ENCODE measurements at places on chromosomes 16 and 17.

GRCh38 chr16:23323224-23324030 lies 21.3 kb downstream of the SCNN1B start:
- DNase-seq: no peak

GRCh38 chr17:16446338-16446983 lies 31.1 kb downstream of the TRPV2 start:
- DNase-seq: no peak

DNA sequence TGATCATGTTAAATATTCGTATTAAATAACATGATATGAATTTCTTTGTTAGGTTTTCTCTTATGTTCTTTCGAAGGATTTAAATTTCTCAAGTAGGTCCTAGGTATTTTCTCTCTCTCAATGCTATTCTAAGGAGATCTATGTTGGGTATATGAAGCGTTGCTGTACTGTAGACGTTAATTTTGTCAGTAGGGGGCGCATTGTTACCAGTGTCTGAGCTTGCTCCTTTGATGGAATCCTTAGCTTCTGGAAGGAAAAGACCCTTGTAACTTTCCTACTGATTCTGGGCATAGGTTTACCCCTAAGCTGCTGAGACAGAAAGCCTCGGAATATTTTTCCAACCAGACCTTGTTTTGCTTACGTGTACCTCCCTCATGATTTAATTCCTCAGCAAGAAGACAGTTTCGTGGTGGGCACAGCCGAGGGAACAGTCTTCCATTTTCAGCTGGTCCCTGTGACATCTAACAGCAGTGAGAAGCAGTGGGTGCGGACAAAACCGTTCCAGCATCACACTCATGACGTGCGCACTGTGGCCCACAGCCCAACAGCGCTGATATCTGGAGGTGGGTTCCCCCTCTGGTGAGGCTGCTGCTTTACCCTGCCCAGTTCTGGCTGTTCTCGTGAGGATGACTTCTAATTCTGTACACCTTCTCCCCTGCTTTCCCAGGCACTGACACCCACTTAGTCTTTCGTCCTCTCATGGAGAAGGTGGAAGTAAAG lies 17.9 kb downstream of the UTP4 start:
- DNase-seq: peak; percentile 56

- DNase-seq: no peak
Observed at GRCh38 chr17:60947100-60947499, 269.4 kb downstream of the BCAS3 start.

DNA sequence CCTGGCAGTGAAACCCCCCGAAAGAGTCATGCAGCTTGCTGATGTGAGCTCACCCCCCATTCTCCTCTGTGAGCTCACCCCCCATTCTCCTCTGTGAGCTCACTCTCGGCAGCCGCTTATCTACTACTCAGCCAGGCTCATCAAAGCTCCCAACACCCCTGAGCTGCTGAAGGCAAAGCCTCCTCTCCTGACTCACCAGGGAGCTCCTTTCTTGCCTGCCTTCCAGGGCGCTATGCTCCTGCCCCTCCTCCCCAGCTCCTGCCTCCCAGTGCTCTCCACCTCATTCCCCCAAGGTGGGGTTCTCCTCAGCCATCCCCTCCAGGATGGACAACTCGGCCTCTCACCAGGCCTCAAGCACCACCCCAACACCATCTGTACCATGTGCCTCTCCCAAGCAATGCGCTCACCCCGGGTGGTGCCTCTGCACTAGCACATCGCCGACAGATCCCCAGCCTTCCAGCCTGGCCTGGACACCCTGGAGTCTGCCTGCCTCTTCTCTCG lies 27.7 kb upstream of the FAAP100 start:
- no peak for DNase-seq

DNA sequence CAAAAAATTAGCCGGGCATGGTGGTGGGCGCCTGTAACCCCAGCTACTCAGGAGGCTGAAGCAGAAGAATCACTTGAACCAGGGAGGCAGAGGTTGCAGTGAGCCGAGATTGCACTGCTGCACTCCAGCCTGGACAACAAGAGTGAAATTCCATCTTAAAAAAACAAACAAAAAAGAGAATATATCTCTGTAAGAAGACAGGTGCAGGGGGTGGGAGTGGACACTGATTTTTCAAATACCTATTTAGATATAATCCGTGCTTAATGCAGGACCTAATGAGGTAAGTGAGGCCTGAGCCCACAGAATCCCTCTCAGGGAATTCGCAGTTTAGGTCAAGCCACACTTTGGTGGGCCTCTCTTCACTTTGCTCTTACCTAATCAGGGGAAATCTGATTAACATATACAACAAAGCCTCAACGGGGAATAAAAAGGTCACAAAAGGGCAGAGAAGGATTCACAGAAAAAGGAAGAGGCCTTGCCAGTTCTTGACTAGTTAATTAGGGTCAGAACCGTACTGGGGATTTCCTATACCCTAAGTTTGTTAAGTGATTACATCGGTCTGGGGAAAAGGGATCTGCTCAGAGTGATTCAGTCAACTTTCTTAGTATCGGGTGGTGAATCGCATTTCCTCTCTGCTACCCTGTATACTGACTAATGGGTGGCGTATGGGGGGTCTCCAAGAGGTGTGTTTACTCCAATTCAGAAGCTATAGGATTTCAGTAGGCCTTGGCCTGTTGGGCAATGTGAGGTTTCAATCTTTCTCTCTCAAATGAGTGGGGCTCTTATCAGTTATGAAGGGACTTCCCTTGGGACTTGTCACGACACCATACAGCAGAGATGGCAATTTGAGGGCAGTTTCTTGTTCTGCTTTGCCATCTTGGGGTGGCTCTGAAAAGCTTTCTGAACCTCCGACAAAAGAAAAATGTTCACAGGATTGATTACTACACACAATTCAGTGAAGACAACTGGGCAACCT lies 1.9 kb upstream of the NFAT5 start:
- peak; percentile 46 for DNase-seq

GRCh38 chr16:1257561-1258224 lies 1.8 kb downstream of the TPSD1 start:
- DNase-seq: no peak

DNA sequence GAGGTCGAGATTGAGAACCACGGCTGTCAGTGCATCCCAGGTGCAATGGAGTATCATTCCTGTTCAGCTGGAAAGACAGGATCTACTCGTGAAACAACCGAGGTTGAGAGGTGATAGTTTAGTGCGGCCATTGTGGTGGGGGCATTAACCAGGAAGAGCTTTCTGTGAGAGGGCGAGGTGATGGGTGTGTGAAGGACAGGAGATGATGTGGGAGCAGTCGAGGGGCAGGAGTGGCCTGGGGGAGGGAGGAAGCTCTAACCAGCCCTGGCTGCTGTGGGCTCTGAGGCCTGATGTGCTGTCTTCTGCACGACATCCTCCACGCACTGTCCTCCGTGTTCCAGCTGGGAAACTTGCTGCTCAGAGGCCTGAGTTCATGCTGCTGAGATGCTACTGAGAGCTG lies 22.0 kb downstream of the GOSR2 start:
- no peak for DNase-seq

DNA sequence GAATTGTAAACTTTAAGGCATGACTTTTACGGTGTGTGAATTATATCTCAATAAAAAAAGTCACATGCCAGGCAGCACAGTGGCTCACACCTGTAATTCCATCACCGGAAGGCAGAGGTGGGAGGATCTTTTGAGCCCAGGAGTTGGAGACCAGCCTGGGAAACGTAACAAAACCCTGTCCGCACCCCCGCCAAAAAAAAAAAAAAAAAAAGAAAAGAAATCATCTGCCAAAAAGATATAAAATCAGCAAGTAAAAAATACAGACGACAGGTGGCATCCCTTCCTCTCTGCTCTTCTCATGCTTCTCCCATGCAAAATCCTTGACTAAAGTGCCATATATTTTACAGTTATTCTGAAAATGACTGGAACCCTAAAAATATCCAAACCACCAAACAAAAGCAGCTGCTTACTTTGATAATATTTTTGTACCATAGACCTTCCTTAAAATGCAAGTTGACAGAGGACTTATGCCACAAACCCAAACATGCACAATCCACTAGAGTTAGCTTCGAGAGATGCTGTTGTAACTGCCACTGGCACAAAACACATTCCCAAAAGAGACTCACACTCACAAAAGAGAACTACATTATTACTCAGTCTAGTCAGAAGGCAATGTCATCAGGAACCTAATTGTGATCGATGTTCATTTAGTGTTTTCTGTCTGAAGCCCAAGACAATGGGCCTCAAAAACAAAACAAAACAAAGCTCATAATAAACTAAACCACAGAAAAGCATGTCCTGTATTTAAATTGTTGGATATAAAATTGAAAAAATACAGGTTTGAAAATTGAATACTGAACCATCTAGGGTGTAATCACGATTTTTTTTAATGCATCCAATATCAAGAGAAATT lies 2.4 kb downstream of the CRLF3 start:
- peak; percentile 9 for DNase-seq

DNA sequence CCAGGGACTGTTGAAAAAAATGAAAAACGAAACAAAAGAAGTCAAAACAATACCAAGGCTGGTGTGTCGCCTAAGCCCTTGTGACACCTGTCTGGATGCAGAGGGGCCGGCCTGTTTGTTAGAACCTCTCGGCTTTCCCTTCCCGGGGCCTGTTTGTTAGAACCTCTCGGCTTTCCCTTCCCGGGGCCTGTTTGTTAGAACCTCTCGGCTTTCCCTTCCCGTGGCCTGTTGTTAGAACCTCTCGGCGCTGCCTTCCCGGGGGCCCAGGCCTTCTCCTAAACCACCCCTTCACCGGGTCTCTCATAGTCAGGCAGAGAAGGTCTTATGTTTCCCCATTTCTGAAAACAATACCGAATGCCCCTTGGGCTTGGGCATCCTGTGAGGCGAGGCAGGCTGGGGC lies 180.0 kb downstream of the BANP start:
- DNase-seq: no peak

GRCh38 chr17:2691965-2692780 lies 19.4 kb downstream of the CLUH start:
- DNase-seq: no peak

- DNase-seq: no peak
Observed at GRCh38 chr16:70730031-70730430, 44.2 kb upstream of the MTSS2 start.

- no peak for DNase-seq
Observed at GRCh38 chr17:18191236-18191667, 7.6 kb downstream of the ALKBH5 start.

DNA sequence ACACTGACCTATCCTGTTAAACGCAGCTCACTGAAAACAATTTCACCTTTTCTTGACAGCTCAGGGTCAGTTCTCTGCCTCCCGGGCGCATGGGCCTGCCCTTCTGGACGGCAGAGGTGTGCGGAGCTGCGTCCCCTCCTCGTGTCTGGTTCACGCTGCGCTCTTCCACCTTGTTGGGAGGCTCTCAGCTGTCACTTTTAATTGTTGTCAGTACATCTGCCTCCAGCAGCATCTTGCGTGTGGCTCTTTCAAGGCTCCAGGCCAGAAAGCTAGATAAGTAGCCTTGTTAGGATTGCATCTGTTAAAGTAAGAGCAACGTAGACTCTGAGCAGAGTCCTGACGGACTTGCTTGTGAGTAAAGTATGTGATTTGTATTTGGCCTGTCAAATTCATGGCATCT lies 59.4 kb downstream of the MGAT5B start:
- no peak for DNase-seq

DNA sequence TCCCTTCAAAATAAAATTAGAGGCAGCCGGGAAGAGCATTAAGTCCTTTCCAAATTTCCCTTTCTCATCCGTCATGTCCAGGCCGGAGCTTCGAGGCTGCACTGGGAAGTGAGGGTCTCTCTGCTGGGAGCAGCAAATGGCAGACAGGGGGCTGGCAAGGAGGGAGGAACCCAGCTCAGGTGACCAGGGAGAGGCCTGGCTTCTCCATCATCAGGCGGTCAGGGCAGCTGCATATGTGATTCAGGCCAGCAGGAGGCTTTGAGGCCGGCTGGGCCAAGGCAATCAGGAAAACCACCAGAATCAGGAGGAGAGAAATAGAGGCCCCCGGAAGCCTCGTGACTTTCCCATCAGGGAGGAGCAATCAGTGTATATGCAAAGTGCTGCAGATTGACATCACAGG lies 85.0 kb upstream of the RPL38 start:
- no peak for DNase-seq

- no peak for DNase-seq
Observed at GRCh38 chr17:5809056-5809455, 224.7 kb upstream of the NLRP1 start.

- DNase-seq: no peak
Observed at GRCh38 chr17:71677439-71677838, 443.4 kb upstream of the SOX9 start.

GRCh38 chr16:25699069-25699468 lies 7.3 kb downstream of the HS3ST4 start:
- DNase-seq: no peak

DNA sequence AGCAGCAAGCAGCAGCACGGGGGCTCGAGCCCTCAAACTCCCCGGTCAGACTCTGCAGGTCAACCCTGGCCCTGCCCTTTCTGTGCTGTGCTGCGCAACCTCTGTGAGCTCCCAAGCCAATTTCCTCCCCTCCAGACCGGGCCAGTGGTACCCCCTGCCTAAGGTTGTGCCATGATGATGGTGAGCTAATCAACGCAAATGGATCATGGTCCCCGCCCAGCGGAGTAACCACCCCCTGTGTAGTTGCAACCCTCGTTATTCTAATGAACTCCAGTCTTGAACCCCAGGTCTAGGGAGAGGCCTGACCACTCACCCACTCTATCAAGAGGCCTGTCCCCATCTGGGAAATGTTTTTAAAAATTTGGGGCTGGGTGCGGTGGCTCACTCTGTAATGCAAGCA lies 201.8 kb upstream of the FOXF1 start:
- no peak for DNase-seq

- no peak for DNase-seq
Observed at GRCh38 chr16:85069171-85069570, 41.6 kb downstream of the KIAA0513 start.

- no peak for DNase-seq
Observed at GRCh38 chr17:37820995-37821713, 76.3 kb upstream of the HNF1B start.

- DNase-seq: no peak
Observed at GRCh38 chr17:73338050-73338521, 26.3 kb upstream of the CDC42EP4 start.

- no peak for DNase-seq
Observed at GRCh38 chr16:27465483-27465879, 63.5 kb downstream of the IL21R start.

DNA sequence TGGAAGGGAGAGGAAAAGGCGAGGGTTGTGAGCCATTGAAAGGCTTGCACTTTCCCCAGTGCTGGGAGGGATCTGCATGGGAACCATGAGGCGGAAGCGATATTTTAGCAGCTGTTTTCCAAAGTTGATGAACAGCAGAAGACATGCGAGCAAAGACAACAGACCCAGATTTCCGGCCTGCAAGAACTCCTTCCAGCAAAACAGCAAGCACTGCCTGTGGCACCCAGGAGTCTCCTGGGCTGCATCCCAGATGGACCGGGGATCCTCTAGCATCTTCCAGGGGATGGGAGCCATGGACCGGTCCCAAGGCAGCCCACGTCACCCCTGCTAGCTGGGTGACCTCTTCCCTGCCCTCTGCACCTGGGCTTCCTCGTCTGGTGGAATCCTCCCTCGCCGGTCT lies 162.8 kb downstream of the IRF8 start:
- no peak for DNase-seq

DNA sequence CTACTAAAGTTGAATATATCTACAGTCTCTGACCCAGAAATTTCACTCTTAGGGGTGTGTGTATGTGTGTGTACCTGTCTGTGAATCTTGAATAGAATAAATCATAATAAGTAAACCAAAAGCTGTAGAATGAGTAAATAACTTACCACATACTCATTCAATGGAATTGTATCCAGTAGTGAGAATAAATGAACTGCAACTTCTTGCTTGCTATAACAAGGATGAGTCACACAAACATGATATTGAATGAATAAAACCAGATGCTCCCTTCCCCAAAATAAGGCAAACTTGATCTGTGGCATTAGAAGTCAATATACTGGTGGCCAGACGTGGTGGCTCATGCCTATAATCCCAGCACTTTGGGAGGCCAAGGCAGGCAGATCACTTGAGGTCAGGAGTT lies 259.8 kb upstream of the MON1B start:
- no peak for DNase-seq
